Pancreas (tissue), 10 donors: ENCODE measurements at places on chromosomes 4 and X. TPM values are rescaled to one million over a fixed set of nuclear protein-coding genes. Genes with fewer than 3 reads are reported as not detected.

Gene CD40LG
- not detected for total RNA-seq

Gene TMSB15A
- not detected for total RNA-seq

Gene GPRASP1
- total RNA-seq: 3.7 TPM

Gene ARL9
- total RNA-seq: 0.24 TPM

Gene MUC7
- total RNA-seq: not detected

Gene DMRTC1B
- 1.3 TPM for total RNA-seq

Gene CLTRN
- total RNA-seq: 2.1 TPM

Gene RENBP
- 1.1 TPM for total RNA-seq

Gene USP26
- total RNA-seq: not detected

Gene STOX2
- 11.9 TPM for total RNA-seq

Gene ACTRT1
- not detected for total RNA-seq

DNA sequence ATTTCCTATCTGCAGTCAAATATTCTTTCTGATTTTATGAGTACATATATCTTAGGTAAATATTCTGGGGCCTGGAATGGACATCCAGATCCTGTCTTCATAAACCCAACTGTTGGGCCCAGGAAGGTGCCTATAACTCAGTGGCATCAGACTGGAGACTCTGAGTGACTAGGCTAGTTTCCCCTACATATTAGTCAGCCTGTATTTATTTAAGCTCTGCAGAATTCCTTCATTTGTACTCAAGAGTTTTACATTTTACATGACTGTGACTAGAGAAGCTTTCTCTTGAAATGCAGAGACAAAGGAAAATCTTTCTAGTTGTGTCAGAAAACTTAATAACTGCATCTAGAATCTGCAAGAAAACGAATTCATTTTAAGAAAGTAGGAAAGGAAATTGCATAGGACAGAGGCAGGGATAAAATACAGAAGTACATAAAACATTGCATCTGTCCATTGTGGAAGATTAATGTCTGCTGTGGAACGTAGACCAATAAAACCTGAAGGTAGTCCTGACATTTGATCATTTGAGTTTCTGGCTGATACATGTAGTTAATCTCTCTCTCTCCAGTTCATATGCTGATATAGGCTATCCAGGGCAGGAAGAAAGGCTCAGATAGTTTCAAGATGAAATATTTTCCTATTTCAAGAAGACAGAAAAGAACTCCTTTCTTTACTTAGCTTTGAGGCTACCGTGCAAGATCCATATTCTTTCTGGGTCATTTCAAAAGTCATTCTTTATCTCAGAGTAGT lies 78.2 kb downstream of the OPHN1 start:
- no peak for DNase-seq

- DNase-seq: no peak
These were observed 17.4 kb downstream of the ADH6 start for GRCh38 chr4:99201690-99202089.

DNA sequence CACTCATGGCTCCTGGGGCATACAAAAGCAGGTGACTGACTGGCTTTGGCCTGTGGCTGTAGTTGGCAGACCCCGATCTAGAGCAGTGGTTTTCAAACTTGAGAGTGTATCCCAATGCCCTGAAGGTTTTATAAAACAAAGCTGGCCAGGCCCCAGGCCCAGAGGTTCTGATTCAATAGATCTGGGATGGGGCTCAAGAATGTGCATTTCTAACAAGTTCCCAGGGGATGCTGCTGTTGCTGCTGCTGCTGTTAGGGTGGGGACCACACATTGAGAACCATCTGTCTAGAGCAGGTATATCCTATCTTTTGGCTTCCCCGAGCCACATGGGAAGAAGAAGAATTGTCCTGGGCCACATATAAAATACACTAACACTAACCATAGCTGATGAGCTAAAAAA lies 7.3 kb downstream of the AIFM1 start:
- DNase-seq: no peak

DNA sequence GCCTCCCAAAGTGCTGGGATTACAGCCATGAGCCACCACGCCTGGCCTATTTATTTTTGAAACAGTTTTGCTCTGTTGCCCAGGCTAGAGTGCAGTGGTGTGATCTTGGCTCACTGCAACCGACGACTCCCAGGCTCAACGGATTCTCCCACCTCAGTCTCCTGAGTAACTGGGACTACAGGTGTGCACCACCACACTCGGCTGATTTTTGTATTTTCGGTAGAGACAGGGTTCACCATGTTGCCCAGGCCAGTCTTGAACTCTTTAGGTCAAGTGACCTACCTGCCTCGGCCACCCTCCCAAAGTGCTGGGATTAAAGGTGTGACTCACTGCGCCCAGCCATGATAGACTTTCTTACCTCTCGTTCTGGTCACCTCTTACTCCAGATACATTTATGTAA lies 124.0 kb downstream of the UBE2K start:
- no peak for DNase-seq

DNA sequence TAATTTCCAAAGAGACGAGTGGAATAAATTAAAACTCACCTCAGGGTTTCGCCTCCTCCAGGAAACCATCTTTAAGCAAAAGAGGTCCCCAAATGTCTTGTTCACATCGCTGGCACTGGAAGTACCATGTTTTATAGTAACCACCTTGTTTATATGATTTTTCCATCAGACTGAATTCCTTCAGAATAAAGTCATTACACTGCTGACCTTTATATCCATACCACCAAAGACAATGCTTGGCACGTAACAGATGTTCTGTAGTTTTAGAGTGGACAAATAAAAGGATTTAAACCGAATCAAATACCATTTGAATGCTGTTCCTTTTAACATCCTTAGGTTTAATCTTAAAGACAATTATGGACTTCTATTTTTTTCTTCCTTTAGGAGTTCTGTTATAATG lies 4.7 kb downstream of the NUDT6 start:
- no peak for DNase-seq

GRCh38 chrX:85619962-85620361 lies 240.5 kb upstream of the POF1B start:
- peak; percentile 19 for DNase-seq

- DNase-seq: no peak
These were observed 100.2 kb downstream of the PDLIM5 start for GRCh38 chr4:94551643-94552564.

DNA sequence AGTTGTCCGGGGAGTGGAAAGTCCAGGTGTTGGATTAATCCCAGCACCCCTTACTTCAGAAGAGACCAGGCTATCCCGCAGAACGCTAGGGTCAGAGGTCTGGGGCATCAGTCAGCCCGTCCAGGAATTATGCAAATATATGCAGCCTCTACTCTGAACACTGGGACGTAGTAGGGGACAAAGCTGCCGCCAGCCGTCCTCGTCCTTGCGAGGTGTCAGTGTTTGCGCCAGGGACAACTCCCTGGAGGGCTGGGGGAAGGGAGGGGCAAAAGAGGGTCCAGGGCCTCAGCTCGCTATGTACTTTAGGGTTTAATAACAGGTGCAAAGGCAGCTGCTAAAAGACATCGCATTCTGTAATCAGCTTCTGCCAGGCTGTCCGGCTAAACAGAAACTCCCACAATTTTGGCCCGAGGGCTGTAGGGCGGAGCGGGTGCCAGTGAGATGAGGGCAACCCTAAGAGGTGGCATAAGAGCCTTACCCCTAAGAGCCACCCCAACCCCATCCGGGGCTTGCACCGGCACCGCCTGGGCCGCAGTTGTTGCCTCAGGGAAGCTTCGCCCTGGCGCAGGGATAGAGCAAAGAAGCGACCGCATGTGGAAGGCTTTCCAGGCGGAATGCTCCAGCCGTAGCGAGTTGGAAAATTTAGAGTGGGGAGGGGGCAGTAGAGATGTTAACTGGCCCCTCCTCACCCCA lies 8.4 kb downstream of the HAND2 start:
- peak; percentile 18 for DNase-seq

DNA sequence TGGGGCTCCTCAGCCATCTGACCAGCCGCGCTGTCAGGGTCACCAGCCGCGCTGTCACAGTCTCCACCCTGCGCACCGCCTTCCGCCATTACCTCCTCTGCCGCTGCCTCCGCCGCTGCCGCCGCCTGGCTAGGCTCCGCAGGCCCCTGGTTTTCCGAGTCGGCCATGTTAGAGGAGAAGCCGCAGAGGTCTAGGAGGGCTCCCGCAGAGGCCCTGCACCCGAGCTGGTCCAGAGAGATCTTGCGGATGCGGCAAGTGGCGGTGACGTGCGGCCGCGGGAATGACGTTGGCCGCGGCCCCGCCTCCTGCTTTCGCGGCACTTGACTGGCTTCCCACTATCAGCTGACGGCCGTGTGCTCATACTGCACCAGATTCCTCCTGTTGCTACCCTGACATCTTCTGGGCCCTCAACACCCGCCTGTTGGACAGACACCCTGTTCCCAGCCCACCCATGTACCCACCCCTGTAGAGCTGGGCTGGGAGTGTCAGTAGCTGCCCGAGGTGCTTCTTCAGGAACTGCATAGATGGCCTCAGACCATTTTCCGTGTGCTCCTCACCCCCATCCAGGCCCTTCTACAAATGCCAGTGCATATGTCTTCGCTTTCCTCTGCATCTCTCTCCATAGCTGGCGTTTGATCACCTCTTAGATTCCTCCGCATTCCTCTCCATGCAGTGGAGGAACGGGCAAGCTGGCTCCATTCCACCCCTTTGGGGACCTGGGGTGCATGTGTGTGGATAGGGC lies at the start of gene NAP1L5:
Gene NAP1L5 (minus strand): TSS at position 242 of the 742 bp plus-strand sequence. CDS start 75 bp downstream, at position 167.
- peak; percentile 35 for DNase-seq

DNA sequence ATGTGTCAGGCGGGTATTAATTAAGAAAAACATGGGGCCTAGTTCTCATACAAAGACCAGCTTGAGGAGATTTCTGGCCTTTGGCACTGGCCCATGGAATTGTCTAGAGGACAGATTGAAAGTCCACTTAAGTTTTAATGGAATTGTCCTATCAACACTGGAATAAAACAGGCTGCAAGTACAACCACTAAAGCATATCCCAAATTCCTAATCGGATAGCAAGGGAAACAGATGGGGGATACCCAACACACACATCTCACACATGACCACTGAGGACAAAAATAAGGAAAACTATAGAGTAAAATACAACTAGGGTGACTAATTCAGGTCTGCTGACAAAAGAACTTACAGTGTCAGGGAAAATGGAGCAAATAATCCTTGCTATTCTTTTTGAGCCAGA lies 167.8 kb downstream of the GASK1B start:
- no peak for DNase-seq

- DNase-seq: no peak
These were observed 138.3 kb upstream of the IL1RAPL2 start for GRCh38 chrX:104427693-104428092.

- DNase-seq: no peak
These were observed 24.9 kb upstream of the RPL39 start for GRCh38 chrX:119816300-119816699.

GRCh38 chr4:81084029-81084428 lies 53.5 kb downstream of the BMP3 start:
- DNase-seq: no peak

GRCh38 chr4:152045807-152046571 lies 285.2 kb upstream of the GATB start:
- DNase-seq: peak; percentile 43

- DNase-seq: peak; percentile 14
These were observed 6.5 kb downstream of the ZNF185 start for GRCh38 chrX:152904151-152905080.

DNA sequence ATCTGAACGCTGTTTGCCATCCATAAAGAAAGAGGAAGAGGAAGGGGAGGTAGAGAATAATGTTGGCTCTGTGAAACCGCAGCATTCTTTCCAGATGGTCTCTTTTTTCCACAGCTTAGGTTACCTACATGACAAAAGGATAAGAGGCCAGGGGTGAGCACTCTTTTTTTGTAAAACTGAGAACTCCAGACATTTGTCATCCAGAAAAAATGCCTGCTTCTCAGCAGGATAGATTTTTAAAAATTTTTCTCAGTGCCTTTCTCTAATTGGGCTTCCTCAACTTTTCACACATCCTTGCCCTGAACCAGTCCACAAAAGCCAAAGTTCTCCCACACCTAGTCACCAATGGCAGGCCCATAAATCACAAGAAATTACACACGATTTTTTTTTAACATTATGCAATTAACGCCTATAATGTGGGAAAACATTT lies 158.1 kb upstream of the TENM3 start:
- DNase-seq: no peak

- DNase-seq: no peak
These were observed 48.1 kb upstream of the TSPAN7 start for GRCh38 chrX:38513112-38513742.
